ENCODE measurements at places on chromosomes 2 and 18.

DNA sequence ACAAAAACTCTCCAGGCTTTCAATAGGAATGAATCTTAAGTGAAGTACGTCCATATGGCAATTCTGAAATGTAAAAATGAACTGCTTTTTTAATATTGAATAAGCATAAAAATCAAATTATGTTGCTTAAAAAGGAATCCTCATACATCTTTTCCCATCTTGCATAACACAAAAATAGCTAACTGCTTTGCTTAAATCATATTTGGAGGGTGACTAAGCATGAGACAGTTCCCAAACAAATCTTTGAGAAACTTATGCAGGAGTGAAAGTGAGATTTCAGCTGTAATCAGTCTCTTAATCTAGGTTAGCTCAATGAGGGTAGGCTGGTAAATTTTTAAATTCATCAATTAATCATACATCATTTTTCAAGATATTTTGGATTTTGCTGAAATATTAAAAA, 111.5 kb downstream of the MBD5 start:
- DNase-seq, result no peak

- DNase-seq, result no peak
Measured at GRCh38 chr2:130332271-130333073, 10.2 kb upstream of the IMP4 start.

DNA sequence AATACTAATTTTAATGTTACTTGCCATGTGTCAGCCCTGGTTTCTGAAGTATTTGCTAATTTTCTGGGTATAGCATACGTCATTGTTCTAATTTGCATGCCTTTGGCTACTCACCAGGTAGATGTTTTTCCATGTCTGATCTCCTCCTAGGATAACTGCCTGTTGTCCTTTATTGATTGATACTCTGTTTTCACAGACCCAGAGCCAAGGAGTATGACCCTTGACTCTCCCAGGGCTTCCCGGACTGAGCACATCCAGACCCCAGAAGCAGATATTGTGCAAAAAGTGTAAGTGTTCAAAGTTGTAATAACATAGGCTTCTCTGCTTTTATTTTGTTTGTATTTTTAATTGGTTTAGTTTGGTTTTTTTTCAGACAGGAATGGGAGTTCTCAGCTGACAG, 53.8 kb downstream of the SUMO1 start:
- DNase-seq, result no peak

DNA sequence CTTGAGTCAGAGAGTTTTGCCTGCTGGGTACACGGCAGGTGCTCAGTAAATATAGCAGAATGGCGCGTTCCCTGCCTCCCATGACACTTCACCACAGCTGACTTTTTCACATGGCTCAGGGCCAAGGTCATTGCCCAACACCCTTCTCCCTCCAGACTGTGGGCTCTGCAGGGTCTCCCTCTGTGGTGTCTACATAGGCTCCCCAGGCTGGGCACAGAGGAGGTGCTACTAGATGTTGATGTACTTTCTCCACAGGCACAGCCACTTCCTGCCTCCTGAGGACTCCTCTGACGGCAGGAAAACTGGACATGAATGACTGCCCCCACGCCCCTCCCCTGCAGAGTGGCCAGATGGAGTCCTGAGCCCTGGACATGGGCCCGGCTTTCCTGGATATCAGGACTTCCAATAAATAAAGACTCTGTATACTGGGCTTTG, 4.2 kb downstream of the CHCHD5 start:
- DNase-seq, result no peak

GRCh38 chr2:112733871-112734270, 13.1 kb downstream of the NT5DC4 start:
- DNase-seq, result no peak

DNA sequence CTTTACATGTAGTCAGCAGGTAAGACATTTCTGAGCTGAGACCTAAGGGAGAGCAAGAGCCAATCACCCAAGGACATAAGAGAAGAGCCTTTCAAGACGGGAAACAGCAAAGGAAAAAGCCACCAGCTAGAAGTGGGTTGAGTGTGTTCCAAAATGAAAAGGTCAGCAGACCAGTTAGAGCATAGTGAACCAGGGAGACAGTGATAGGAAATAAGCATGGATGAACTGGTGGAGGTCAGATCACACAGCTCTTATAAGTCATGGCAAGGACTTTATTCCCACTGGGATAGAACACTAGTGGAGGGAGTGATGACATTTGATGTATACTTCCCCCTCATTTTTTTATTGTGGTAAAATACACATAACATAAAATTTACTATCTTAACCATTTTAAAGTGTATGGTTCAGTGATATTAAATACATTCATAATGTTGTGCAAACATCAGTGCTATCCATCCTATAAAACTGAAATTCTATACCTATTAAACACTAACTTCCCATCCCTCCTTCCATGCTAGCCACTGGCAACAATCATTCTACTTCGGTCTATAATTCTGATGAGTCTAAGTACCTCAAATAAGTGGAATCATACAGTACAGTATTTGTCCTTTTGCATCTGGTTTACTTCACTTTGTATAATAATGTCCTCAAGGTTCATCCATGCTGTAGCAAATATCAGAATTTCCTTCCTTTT, 155.8 kb upstream of the WDSUB1 start:
- no peak for DNase-seq

DNA sequence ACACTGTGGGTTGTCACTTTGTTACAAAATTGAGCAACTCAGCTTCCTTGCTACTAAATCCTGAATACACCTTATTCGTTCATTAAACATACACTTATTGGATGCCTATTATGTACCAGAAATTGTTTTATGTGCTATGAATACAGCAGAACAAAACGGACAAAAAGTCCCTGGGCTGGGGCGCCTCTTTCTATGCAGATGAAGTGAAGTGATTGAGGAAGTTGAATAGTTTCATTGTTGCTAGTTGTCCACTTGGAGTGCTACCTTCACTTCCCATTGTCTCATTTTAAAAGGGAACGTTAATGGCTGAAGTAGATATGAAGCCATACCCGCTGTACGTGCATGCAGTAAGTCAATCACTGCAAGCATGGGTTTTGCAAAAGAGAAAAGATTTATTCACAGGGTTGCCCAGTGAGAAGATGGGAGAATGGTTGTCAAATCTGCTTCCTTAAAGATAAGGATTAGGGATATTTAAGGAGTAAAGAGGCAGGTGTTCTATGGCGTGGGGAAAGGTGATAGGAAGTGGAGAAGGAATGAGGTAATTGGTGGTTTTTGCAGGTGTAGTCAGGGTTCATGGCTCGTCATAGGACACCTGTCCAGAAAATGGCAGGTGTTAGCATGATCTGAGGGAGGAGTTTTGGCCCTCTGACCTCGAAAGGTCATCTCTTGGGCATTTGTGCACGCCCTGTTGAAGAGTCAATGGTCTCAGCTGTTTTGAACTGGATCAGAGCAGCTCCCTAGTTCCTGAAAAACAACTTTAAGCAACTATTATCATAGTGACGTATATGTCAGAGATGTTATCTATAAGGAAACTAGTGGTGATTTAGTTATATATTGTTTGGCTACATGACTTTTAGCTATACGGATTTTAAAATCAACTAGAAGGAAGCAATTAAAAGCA, 23.5 kb downstream of the TRPM8 start:
- DNase-seq, result no peak

DNA sequence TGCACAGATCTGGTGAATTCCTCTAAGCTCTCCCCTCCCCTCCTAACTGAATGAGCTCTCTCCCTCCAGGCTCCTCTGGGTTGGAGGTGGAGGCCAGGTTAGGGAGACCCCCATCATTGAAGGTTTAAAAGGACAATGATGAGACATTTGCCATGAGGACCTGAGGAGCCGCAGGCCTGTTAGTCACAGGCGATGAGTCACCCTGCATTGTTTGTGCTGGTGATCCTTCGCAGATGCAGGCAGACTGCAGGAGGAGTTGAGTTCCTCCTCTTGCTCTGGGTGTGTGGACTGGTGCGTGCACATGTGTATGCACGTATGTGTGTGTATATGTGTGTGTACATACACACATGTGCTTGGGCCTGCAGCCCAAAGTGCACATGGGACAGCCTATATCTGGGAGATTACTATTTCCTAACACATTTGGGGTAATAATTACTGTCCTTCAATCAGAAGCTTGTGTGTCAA, 42.0 kb downstream of the MCFD2 start:
- DNase-seq, result no peak

DNA sequence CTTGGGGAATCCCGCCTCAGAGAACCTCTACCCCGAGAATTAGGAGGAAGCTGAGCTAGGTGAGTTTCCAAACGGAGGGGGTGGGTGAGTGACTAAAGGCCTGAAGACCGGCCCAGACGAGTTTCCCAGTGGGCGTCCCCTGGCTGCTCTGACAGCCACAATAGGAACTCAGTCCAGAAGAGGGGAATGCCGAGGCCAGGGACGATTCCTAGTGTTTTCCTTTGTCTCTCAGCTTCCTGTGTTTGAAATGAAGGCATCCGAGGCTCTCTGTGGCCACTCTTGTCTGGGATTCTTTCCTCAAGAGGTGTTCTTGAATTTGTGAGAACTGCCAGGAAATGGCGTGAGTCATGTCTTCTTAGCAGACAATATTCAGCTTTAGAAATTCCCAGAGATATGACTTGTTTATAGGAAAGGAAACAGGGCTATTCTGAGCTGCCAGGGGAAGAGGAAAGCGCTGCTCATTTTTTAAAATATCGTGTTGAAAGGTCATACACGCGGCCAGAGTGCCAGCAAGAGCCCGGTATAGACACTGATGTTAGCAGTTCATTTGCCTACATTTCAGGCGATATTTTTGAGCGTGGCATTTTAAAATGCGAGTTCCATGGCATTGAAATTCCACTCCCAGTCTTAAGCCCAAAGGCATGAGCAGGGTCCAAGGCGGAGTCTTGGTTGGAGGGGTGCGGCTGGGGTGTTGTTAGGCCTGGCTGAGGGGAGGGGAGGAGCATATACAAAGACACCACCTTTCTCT, 169.1 kb upstream of the KLF7 start:
- peak; percentile 83 for DNase-seq

DNA sequence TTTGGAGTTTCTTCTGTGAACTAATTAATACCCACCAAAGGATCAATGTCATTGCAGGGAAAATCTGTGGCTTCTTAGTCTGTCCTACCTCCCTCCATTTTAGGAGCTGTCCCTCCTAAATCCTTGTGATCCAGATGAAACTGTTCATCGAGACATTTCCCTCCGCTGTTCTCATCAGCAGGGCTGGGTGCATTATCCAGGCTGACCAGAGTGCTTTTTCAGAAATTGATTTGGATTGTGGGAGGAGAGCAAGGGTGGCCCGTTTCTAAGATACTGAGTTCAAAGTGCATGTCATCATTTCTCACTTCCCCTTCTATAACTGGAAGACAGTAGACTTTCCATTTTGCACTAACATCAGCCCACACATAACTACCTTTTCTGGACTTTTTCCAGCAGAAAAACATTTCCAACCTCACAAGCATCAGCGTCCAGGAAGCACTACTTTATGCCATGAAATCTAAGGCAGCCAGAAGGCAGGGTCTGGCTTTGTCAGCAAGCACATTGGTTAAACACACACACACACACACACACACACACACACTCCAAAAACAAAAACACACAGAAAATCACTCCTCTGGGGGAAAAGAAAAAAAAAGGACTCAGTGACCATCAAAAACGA, 94.1 kb downstream of the ANKRD44 start:
- no peak for DNase-seq

DNA sequence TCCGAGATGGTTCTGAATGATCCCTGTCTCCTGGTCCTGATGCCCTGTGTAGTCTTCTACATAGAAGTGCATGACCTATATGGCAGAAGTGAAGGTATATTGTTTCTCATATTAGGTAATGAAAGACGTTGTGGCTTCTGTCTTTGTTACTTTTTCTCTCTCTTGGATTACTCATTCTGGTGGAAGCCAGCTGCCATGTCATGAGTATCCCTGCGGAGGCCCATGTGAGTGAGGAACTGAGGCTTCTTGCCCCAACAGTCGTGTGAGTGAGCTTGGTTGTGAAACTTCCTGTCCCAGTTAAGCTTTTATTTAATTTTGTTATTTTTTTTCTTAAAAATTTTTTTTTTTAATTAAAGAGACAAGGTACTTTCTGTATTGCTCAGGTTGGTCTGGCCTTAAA, 134.7 kb downstream of the UBR3 start:
- DNase-seq, result no peak

DNA sequence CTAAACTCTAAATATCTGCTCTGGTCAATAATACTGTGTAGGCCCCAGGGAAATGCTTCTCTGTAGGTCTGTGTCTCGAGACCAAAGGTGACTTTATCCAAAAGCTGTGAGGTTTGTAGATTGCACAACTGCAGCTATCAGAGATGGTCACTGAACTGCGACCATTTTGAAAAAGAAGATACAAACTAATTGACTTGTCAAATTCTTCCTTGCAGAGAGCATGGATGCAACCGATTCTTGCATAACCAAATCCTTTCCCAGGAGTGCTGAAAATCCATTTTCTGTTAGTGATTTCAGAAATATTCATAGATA, 155.8 kb downstream of the SH3BP4 start:
- DNase-seq, result no peak

GRCh38 chr2:220999356-220999755, 572.7 kb downstream of the EPHA4 start:
- no peak for DNase-seq

- DNase-seq, result no peak
Measured at GRCh38 chr18:61893309-61893970, 633 bp upstream of the RNF152 start.

DNA sequence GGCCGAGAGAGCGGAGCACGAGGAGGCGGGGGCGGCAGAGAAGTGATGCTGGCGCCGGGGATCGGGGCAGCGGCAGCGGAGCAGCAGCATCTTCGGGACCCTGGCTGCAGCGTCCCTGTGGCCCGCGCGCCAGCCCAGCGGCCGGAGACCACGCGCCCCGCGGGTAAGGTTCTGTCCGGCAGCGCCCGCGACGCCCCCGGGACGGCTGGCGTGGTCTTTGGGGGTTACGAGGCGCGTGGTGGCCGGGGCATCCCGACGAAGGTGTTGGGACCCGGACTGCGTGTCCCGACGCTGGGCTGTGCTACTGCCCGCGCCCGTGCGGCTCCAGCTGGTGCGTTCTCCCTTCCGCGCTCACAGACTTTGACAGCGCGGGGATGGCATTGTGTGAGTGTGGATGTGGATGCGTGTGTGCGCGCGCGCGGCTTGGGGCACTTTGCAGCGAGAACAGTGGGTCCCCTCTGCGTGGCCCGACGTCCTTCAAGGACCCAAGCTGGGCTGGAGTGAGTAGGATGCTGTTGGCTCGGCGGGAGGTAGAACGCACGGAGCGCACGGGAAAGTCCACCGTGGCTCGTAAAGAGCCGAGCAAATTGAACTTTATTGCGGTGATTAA, 405.0 kb downstream of the XIRP2 start:
- DNase-seq, result no peak

DNA sequence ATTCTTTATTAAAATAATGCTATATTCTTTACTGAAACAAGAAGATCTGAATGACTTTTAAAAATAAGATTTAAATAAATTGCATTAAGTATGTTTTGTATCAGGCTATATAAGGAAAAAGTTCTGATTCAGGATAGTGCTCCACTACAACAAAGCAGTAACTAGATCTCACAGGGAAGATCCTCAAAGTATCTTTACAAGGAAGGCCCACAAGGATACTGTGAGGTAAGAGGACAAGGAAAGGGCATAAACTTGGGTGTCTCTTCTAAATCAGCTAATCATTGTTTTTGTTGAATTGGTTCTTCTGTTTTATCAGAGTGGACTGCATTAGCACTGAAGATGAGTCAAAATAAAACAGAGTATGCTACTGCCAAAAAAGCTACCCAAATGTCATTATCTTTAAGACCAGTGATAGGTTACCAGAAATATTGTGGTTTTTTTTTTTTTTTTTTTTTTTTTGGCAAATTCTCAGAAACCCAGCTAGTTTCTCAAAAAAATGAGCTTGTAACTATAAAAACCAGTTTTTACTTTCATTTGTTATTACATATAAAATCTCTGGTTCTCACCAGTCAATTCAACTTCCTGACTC, 160.9 kb downstream of the BAZ2B start:
- no peak for DNase-seq
